ENCODE measurements at places on chromosomes 5 and 9. TPM values are rescaled to one million over a fixed set of nuclear protein-coding genes. Genes with fewer than 3 reads are reported as not detected.

Gene FOXI1
- not detected for total RNA-seq

Gene RARS1
- total RNA-seq, result 133 TPM

Gene GPR21
- 1.4 TPM for total RNA-seq

Gene IL5
- not detected for total RNA-seq

Gene SIGMAR1
- total RNA-seq, result 84.9 TPM

Gene BARHL1
- total RNA-seq, result not detected
